Activated CD8-positive, alpha-beta memory T cell treated with anti-CD3 and anti-CD28 coated beads for 24 hours (primary cell): ENCODE measurements at places on chromosomes 16 and 17.

DNA sequence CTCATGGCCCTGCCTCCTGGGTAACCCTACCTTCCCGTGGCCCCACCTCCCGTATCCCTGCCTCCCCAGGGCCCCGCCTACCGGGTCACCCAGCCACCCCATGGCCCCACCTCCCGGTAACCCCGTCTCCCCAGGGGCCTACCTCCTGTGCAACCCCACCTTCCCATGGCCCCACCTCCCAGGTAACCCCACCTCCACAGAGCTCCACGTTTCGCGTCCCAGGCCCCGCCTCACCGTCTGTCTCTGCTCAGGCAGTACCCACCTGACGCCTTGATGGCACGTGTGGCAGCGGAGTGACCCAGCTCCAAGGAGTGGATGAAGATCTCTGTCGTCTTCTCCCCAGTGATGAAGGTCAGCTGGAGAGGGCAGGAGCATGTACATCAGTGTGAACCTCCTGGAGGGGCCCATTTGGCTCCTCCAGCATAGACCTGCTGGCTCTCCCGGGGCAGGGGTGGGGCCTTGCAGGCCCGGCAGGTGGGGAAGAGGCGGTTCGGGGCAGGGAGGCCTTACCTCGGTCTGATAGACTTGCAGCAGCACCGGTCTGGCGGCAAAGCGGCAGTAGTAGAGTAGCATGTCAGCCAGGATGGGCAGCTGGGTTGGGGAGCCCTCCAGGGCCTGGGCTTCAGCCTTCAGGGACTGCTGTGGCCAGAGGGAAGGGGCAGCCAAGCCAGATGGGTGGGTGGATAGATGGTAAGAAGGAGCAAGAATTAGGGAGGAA, 18.7 kb upstream of the PIK3R6 start:
- DNase-seq, result no peak

- peak; percentile 69 for DNase-seq
These were observed 82.9 kb upstream of the RCVRN start for GRCh38 chr17:9987779-9988585.

- DNase-seq, result no peak
These were observed 611.9 kb upstream of the CDH11 start for GRCh38 chr16:65733721-65734120.

DNA sequence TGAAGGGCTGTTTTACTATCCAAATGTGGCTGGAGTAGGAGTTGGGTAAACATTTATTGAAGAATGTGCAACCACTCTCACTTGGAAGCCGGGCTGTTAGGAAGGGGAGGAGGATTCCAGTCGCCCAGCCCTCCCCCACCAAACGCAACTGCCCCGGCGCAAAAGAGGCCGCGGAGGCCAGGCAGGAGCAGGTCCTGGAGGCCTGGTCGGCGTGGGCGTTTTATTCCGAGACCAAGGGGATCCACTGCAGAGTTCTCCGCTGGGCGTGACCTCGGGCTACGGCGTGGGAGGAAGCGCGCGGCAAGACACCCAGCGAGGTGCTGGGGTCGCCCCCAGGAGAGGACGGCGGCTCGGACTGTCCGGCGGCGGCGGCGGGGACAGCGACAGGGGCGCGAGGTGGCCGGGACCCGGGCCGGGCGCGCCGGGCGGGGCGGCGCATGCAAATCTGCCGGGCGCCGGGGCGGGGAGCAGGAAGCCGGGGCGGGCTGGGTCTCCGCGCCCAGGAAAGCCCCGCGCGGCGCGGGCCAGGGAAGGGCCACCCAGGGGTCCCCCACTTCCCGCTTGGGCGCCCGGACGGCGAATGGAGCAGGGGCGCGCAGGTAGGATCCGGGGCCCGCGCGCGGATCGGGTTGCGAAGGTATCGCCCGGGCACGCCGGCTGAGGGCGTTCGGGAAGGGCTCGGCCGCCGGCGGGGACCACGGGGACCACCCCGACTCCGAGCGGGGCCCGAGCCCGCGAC, at the start of gene IL4R:
Gene IL4R, plus strand, starts transcription at position 553 of the 739 bp plus-strand sequence. CDS start 26,230 bp downstream, outside the sequence.
- DNase-seq, result peak; percentile 90

DNA sequence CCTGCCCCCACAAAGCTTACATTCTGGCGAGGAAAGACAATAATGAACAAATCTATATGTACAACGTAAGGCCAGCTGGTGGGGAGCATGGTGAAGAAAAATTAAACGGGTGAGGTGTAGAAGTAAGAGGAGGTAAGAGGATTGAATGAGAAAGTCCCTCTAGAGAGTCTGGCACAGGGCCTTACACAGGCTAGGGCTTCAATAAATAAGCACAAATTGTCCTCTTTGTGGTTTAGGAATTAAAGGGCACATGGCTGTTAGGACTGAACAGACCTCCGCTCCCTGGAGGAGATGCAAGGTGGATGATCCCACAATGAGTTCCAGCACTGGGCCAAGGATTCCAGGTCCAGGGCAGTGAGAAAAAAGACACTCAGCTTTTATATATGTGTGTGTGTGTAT, 43.1 kb upstream of the HAPSTR1 start:
- DNase-seq, result no peak

DNA sequence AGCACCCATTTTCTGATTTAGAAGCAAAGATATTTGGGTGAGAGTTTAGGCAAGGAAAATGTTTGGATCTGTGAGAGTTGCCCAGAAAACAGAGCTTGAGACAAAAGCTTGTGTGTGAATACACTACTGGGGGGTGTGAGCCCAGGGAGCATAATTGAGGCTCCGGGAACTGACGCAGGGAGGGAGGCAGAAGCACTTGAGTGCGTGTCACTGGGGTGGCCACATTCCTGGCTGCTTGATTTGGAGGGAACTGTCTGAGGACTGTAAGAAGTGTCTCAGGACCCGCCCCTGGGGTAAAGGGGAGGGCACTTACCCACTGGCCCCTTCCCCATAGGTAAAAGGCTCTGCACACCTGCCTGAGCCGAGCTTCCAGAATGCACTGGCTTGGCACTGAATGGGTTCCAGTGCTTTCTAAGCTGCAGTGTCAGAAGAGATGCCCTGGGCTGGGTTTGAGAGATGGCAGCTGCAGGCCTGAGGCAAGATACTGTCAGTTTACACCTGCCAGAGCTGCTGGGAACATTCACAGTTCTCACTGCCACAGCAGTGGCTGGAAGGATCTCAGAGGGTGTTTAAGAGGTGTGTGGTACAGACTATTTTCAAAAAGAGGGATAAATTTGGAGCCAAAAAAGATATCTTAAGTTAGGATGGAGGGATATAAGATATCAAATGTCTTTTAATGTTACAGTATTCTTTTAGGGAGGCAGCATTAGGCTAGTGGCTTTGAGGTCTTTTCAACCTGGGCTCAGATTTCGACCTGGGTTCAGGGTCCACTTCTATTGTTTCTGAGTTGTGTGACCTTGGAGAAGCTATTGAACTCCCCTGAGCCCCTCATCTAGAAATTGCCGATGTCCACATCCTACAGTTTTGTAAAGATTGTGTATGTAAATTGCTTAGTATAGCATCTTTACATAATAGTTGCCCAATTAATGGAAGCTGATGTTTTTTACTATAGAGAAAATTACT, 6.9 kb upstream of the TEX2 start:
- DNase-seq, result no peak

DNA sequence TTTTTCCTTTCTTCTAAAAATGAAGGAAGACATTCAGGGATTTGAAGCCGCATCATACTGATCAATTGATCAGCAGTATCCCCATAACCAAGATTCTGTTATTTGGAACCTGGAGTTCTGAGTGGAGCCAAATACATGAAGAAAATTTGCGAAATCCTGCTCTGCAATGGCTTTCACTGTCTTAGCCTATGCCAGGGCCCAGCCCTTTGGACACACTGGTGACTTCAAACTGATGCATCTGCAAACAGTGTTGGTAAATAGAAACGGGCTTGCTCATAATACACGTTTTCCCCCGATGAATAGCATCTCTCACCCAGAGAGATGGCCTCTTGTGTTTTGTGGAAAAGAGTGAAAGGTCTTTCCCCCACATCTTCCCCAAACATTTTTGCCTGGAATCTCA, 87.6 kb upstream of the TOX3 start:
- DNase-seq, result no peak

GRCh38 chr16:88960516-88960915, 16.5 kb downstream of the CBFA2T3 start:
- DNase-seq, result no peak

- DNase-seq, result no peak
These were observed 55.5 kb downstream of the GRIN2A start for GRCh38 chr16:10126686-10127085.

GRCh38 chr16:10076037-10076436, 106.2 kb downstream of the GRIN2A start:
- no peak for DNase-seq

DNA sequence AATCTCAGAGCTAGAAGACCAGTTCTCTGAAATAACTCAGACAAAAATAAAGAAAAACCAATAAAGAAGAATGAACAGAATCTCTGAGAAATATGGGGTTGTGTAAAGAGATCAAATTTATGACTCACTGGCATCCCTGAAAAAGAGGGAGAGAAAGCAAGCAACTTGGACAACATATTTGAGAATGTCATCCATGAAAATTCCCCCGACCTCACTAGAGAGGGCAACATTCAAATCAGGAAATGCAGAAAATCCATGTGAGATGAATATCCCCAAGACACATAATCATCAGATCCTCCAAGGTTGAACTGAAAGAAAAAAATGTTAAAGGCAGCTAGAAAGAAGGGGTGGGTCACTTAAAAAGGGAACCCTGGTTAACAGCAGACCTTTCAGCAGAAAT, 32.1 kb downstream of the TANC2 start:
- no peak for DNase-seq

- peak; percentile 67 for DNase-seq
These were observed 629 bp upstream of the RNF135 start for GRCh38 chr17:30969989-30970830.

DNA sequence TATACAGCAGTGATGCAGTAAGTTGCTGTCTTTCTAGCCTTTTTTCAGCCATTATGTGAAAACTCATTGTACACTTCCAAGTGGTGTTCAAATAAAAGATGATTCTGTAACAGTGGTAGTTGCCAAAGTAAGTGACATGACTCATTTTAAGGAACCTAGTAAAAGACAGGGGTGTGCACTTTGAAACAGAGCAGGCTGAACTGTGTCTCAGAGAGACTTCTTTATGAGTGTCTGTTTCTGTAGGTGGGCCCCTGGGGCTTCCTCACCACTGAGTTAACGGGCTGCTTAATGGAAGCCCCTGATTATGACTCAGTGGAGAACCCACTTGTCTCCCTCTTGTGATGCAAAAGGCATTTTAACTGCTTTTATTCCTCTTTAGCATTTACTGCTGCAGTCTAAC, 147.3 kb downstream of the PCTP start:
- DNase-seq, result no peak

- no peak for DNase-seq
These were observed 29.0 kb downstream of the HYDIN start for GRCh38 chr16:71201556-71201955.

DNA sequence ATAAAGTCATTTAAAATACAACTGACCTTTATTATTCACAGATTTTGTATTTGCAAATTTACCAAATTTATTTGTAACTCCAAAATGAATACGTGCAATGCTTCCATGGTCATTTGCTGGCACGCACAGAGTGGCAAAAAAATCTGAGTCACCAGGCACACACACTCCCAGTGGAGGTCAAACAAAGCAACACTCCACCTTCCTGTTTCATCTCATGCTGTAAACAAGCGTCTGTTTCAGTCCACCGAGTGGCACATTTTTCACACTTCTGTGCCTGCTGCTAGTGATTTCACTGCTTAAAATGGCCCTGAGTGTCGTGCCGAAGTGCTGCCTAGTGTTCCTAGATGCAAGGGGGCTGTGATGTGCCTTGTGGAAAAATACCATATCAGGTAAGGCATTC, 17.8 kb upstream of the ITGAE start:
- DNase-seq, result no peak

GRCh38 chr17:75326226-75326848, 37.1 kb upstream of the SLC25A19 start:
- no peak for DNase-seq

- DNase-seq, result no peak
These were observed 11.7 kb downstream of the ZG16B start for GRCh38 chr16:2841606-2842339.

GRCh38 chr16:17334096-17334495, 136.7 kb downstream of the XYLT1 start:
- no peak for DNase-seq

DNA sequence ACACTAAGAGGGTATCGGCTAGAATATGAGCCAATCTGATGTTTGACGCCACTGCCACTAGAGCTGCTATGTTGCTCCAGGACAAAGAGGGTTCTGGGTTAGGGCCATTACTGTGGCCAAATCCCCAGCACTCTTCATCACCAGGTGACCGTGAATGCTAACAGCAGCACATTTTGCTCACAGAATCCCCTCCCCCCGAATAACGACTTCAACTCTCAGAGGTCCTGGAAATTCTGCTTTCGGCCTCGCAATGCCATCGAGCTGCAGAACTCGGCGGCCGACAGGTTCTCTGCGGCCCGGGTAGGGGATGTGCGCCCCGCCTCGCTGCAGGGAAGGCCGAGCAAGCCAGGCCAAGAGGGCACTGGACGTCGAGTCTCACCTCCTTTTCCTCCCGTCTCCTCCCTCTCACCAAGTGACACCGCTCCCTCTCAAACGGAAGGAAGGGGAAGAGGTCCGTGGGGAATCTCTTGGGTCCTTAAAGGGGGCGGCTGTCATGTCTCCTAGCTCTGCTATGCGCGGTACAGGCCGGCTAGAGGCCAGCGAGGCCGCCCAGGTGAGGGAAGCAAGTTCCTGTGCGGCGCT, 31.9 kb downstream of the CDK5R1 start:
- no peak for DNase-seq

DNA sequence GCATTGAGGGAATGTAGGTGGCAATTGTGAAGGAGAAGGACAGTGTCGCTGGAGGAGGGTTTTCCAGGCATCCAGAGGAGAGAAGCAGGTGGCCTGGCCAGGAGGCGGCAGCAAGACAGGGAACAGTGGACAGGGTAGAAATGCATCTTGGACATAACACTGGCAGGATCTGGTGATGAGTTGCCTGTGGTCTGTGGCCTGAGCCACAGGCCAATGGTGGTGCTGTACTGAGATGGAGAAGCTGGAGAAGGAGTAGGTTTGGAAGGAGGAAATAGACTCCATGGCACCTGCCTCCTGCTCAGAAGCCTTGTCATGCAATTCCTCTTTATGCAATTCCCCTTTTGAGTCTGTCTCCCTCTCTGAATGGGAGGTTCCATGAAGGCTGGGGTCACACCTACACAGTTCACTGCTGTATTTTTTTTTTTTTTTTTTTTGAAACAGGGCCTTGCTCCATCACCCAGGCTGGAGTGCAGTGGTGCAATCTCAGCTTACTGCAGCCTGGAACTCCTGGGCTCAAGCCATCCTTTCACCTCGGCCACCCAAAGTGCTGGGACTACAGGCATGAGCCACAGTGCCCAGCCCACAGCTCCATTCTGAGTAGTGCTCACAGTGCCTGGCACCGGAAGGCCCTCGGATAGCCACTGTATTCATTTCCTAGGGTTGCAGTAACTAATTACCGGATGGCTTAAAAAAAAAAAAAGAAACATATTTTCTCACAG, 13.5 kb upstream of the CACNG4 start:
- no peak for DNase-seq

DNA sequence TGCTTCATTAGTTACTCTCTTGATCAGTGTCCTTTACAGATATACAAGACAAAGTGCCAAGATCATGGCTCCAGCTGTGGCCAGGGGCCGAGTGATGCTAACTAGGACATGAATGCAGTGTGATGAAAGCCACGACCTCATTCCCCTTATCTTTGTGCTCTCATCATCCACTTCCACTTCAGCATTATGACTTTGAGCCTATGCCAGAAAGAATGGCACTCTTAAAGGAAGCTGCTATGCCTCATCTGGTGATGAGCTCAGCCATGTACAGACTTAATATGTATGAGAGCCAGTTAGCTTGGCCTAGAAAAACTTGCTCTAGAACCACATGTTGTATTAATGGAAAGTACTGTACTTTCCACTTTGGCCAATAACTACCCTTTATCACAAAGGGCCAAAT, 179.1 kb downstream of the TOX3 start:
- DNase-seq, result no peak
